ENCODE measurements at places on chromosomes 7 and 10. TPM values are rescaled to one million over a fixed set of nuclear protein-coding genes. Genes with fewer than 3 reads are reported as not detected.

Gene OGDHL
- total RNA-seq, result 0.79 TPM

Gene IFIT3
- total RNA-seq, result 4.3 TPM

Gene PRLHR
- not detected for total RNA-seq

Gene GDF2
- total RNA-seq, result not detected

Gene DDC
- total RNA-seq, result 90.2 TPM

Gene FAM131B
- 0.40 TPM for total RNA-seq

Gene ELN
- 12.6 TPM for total RNA-seq

Gene PPP1R17
- total RNA-seq, result not detected

Gene FAM107B
- total RNA-seq, result 36.3 TPM

Gene AGR2
- total RNA-seq, result 1,572 TPM

Gene TMEM270
- total RNA-seq, result not detected

Gene FXYD4
- 0.98 TPM for total RNA-seq

Gene DOCK1
- total RNA-seq, result 49.0 TPM

Gene PSMA2
- 113 TPM for total RNA-seq

Measured in colonic mucosa (tissue), 4 donors.